ENCODE measurements at places on chromosomes 5 and 9.

DNA sequence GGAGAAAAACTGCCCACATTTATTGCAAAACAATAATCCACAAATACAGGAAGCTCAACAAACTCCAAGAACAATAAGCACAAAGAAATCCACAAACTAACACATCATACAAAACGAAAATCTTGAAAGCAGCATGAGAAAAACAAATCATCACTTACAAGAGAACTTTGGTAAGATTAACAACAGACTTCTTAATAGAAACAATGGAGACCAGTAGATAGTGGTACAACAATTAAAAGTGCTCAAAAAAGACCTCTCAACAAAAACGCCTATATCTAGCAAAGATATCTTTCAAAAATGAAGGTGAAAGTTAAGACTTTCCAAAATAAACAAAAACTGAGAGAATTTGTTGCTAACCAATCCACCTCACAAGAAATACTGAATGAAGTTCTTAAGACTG lies 38.4 kb downstream of the CDKL3 start:
- no peak for DNase-seq

GRCh38 chr5:149636861-149637246 lies 55.6 kb downstream of the ARHGEF37 start:
- no peak for DNase-seq

DNA sequence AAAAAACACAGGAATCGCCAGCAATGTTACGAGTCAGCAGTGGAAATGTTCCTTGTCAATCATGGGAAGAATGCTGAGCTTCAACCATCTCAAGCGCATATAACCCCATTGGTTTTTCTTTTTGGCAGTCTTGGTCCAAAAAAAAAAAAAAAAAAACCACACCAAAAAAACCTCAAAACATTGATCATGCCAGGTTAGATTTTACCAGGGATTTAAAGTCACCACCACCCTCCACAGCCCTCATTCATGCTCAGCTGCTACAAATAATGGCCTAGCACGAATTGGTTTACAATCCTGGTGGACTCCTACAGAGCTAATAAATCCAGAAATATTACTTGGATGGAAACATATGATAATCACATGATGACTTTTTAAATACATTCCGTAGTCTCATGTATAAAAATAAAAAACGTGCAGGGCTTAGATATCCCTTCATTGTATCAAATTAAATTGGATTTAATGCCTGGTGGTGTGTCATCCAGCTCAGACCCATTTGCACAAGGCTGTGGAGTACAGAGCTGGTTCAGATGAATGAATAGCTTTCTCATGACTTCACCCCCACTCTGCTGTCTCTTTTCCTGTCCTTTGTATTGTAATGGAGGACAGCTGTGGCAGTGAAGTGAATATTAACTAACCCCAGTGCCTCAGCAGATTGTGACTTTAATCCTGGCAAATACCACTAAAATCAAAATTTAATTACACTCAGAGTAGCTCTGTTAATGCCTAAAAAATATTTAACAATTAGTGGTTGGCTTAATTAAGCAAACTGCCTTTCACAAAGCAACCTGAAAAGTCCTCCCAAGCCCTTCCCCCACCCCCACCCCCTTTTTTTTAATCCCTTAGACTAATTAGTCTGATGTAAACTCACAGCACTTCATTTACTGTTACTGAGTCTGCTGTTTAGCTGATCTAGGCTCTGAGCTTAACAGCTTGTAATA lies 626.5 kb upstream of the ZNF608 start:
- DNase-seq: no peak

- no peak for DNase-seq
Observed at GRCh38 chr5:147642666-147643065, 132.8 kb upstream of the DPYSL3 start.

GRCh38 chr9:84570482-84571154 lies 98.9 kb upstream of the NTRK2 start:
- no peak for DNase-seq

GRCh38 chr9:37408933-37409710 lies 13.4 kb upstream of the GRHPR start:
- no peak for DNase-seq

DNA sequence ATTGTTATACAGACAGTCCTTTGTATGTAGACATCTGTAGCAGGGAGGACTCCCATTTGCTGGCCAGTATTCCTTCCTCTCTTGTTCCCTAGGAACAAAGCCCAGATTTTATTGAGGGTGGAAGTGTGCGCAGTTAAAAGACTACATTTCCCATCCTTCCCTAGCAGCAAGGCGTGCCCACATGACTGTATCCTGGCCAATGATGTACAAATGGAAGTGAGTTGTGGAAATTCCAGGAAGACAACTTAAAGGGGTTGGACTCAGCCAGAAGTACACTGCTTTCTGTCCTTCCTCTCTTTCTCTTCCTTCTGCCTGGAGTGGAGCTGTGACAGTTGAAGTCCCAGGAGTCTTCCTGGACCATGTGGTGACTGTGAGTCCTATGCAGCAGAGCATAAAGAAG lies 89.0 kb downstream of the HRH2 start:
- no peak for DNase-seq

DNA sequence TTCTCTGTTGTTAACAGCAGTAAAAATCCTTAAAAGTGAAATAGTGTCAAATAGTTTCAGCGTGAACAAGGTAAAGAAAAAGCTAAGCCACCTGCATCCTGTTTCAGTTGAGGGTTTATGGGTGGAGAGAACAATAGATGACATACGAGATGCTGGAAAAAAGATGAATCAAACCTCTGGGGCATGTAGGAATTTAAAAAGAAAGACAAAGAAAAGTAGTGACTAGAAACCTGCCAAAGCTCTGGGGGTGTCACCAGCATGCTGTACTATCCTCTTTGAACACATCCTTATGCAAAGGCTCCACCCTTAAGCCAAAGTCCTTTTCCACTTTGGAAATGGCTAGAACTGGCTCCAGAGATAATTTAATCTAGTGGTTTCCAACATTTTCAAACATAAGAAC lies 22.2 kb downstream of the SCAI start:
- DNase-seq: no peak

DNA sequence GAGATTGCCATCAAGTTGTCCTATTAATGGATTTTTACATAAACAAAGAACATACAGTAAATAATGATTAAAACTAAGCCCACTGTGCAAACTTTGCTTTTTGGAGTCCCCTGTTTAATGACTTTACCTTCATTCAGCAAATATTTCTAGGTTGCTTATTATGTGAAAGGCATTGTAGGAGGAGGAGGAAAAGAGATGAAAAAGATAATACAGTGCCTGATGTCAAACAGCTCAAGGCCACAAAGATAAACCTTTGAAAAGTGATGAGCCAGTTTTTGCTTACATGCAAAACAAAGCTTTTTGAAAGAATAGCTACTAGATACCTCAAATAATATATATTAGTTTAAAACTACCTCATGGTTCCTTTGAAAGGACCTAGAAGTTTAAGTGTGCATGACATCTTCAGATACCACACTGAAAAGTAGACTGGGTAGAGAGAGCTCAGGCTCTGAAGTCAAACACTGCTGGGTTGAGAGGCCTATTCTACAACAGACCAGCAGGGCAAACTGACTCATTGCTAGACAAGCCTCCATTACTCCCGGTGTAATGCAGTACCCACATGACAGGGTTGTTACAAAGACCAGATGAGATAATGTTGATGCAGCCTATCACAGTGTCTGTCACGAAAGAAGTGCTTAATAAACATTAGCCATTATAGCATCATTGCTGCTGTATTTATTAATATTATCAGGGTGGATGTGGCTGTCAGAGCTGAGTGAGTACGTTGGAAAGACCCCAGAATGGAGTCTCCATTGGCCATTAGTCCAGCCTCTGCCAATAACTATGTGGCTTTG lies 11.8 kb downstream of the DEPDC1B start:
- no peak for DNase-seq

DNA sequence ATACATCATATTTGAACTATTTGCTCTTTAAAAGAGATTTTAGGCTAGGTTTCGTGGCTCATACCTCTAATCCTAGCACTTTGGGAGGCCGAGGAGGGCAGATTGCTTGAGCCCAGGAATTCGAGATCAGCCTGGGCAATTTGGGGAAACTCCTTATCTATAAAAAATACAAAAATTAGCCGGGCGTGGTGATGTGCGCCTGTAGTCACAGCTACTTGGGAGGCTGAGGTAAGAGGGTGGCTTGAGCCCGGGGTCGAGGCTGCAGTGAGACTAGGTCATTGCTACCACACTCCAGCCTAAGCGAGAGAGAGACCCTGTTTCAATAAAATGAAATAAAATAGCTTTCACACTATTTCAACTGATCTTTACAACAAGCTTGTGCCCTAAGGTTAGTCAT lies 500 bp upstream of the MRPL22 start:
- no peak for DNase-seq

DNA sequence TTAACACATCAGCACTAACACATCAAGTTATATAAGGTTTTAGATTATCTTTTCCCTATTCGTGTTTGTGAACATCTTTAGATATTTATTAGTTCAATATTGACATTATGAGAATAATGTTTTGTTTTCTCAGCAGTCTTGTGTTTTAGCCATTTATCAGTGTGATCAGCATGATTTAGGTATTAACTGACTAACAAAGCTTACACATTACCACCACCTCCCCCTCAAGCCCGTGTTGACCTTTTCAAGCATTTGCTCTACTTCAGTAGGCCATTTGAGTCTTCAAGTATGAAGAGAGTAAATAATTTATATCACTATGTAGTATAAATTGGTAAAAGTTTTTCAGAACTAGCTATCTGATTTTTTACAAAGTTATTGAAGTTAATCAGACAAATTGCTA lies 6.9 kb downstream of the PBX3 start:
- no peak for DNase-seq

DNA sequence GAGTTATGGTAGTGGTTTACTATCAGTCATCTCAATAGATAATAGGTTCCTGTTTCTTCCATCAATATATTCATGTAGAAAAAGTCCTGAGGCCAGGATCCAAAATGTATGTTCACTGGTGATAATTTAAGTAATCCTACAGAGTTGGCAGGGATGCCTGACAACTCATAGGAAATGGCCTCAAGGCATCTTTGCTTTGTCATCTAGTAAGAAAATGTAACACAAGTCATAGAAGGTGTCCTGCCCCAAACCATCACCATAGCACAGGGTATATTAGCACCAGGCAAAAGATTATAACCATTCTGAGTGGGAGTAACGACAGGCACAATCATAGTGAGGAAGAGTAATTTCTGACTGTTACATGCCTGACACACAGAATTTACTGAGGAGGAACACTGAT lies 257.0 kb downstream of the TMEM167A start:
- no peak for DNase-seq

GRCh38 chr5:102811972-102812371 lies 56.9 kb downstream of the PAM start:
- peak; percentile 7 for DNase-seq

GRCh38 chr5:170268884-170269283 lies 28.7 kb downstream of the LCP2 start:
- DNase-seq: no peak

GRCh38 chr9:107708791-107709190 lies 219.2 kb upstream of the KLF4 start:
- no peak for DNase-seq

GRCh38 chr5:133250527-133250926 lies 198.7 kb downstream of the HSPA4 start:
- no peak for DNase-seq

GRCh38 chr9:86946201-86947145 lies 833 bp downstream of the GAS1 start:
- peak; percentile 65 for DNase-seq

DNA sequence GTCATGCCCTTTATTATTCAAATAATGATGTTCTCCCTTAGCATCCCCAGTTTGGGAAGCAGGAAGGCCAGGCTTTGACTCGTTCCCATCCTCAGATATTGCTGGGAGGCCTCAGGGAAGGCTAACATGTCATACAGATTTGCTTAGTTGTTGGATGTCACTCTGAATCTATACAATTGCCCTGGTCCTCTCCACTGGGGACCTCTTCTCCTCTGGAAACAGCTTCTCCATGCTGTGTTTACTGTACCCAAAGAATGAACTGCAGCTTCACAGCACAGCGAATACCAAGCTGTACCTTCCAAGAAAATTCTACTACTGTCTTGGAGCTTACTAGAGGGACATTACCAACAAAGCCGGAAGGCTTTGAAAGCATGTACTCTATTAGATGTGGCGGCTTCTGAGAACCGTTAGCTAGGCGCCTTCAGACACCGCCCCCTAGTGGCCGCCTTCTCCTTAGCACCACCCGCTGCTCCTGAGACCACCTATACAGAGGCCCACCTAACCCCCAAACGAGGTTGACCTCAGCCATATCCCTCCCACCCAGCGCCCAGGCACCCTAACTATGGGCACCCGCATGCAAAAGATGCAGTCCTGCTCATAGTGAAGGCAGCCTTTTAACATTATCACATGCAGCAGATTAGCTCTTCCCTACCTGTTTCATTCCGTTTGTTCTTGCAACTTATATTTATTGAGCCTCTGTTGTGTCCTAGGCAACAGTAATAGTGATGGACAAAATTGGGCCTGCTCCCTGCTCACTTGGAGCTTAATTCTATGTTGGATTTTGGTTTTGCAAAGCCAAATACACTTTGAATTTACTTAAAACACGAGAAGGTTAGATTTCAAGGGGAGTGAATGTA lies 34.9 kb upstream of the FOXI1 start:
- no peak for DNase-seq

DNA sequence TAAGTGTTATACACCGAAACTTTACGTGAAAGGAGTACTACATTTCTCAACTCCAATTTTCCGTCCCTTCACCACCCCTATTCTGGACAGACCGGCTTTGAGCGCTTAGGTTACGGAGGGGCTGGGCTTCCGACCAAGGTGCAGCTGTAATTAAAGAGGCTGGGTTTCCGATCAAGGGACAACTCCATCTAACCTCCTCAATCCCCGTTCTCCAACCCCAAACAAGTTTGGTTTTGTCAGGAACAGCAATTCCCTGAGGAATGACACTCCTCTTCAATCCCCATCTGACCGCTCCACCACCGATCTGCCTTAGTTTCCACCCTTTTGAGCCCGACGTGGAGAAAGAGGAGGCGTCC lies 577 bp downstream of the TUT7 start:
- DNase-seq: no peak

DNA sequence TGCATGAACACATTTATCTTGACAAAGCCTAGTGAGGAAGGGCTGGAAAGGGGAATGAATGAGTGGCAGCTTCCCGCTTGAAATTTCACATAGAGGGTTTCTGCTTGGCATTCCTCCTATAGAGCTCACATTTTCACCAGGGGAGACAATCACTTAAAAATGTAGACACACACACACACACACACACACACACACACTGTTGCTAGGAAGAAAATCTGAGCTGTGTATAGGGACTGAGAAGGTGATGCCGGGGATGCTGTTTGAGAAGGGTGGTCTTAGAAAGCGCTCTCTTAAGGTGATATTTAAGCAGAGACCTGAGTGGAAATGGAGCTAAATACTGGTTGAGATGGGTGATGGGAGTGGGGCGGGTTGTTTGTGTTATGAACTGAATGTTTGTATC lies 70.4 kb downstream of the LRRC70 start:
- no peak for DNase-seq

DNA sequence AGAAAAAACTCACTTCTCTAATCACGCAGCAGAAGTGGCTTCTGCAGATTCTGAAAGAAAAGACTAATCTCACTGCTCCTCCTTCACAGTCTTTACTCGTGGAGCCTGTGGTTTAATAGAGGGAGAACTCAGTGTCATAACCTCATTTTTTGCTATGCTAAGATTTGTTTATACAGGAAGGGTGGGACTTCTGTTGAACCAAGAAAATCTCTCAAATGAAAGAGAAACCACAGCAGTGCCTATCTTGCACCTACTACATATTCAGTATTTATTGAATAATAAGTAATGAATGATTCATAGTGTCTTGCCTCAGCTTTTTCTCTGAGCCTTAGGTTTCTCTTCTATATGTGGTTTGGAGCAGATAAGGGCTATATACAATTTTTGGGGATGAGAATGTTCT lies 136.1 kb upstream of the DMAC1 start:
- no peak for DNase-seq

GRCh38 chr5:146734936-146735577 lies 143.5 kb downstream of the PPP2R2B start:
- DNase-seq: no peak
